ENCODE measurements at places on chromosomes 4 and X.
A peak's percentile ranks its signal among the peaks of the same experiment; 100 is the strongest.

DNA sequence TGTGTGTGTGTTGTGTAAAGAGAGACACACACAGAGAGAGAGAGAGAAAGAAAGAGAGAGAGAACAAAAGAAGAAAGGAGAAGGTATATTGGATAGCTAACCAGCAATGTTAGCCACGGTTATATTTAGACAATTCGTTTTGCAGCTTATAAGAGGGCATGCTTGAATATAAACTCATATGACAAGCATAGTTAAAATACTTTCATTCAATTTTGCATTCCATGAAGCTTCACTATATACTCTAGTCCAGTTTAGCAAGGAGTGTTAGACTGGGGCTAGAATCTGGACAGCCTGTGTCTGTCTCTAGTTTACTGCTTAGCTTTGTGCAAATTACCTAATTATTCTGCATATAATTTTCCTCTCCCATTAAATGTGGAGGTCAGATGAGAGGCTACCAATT lies 525.9 kb upstream of the ZFP42 start:
- no peak for DNase-seq

DNA sequence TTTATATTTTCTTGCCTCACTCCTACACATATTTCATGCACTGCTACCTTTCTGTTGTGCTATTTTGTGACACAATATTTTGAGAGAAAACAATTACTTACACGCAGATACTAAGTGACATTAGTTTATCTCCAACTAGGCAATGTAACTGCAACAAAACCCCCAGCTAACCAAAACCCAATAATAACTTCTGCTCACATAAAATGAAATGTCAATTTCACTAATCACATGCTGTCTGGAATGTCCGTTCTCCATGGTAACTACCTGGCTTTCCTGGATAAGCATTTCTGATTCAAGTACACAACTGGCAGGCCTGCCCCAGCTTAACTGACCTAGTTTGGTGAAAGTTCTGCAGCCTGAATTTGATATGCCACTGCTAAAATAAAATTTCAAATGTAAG lies 313.5 kb downstream of the TMA16 start:
- no peak for DNase-seq

- DNase-seq = peak; percentile 71
Observed at GRCh38 chr4:121253961-121254360, 89.8 kb upstream of the TNIP3 start.

DNA sequence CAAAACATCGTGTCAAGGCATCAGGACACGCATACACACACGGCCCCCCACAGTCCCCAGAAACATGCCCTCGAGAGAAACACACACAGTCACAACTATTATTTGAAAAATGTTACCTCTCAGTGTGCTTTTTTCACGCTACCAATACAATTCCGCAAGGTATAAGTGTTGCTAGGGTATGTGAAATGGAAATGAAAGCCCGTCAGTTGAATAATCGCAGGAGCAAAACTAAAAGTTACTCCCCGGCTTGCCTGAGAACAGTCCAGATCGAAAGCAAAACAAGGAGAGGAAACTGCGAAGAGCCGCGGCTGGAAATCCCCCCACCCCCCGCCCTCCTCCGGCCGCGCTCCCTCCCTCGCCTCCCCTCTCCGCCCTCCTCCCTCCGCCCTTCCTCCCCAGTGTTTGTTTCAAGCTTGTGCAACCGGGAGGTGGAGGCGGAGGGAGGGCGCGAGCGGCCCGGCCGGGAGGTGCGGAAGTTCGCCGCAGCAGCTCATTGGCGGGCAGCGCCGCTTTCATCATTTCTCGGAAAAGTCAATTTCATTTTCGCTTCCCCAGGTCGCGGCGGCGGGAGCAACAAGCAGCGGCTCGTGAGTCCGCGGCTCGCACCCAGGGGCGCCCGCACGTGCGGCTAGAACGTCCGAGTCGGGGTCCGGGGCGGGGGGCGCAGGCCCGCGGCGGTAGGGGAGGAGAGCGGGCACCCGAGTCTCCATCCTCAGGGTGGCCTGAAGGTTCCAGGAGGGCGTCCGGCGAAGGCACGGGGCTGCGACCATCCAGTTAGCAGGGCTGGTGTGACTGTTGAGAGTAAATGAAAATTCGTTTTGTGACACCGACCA lies at the start of gene IRF2:
TSS of gene IRF2 (minus strand) at position 288 of the 833 bp plus-strand sequence. CDS start 45,486 bp downstream, outside the sequence.
- peak; percentile 97 for DNase-seq

DNA sequence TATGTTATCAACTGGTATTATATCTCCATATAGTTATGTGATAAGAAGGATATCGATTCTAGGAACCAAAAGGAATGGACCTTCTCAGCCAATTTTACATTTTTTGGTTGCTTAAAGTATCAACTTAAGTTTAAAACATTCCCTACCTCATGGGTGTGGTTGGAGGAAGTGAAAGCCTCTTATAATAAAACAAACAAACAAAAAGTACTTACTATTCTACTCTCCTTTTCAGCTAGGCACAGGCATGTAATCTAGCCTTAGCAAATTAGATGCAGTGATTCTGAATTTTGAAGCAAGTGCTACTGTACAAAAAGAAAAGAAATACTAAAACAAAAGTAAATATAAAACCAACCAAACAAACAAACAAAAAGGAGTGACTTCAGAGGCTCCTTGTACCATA lies 485.4 kb downstream of the C4orf33 start:
- no peak for DNase-seq

GRCh38 chrX:30483996-30484395 lies 93.6 kb downstream of the TASL start:
- no peak for DNase-seq

GRCh38 chrX:153416781-153417450 lies 5.6 kb downstream of the ZFP92 start:
- DNase-seq = no peak

DNA sequence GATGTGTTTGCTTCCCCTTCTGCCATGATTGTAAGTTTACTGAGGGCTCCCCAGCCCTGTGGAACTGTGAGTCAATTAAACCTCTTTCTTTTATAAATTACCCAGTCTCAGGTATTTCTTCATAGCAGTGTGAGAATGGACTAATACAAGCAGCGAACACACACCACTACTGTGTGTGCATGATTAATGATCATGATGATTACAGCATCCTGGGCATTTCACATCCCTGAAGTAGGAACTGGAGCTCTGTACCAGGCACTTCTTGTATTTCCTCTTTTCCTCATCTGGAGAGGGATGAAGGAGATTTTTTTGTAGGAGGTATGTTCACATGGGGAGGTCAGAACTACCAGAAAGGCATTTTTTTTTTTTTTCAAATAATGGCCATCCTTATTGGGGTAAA lies 60.8 kb downstream of the PPM1K start:
- no peak for DNase-seq

DNA sequence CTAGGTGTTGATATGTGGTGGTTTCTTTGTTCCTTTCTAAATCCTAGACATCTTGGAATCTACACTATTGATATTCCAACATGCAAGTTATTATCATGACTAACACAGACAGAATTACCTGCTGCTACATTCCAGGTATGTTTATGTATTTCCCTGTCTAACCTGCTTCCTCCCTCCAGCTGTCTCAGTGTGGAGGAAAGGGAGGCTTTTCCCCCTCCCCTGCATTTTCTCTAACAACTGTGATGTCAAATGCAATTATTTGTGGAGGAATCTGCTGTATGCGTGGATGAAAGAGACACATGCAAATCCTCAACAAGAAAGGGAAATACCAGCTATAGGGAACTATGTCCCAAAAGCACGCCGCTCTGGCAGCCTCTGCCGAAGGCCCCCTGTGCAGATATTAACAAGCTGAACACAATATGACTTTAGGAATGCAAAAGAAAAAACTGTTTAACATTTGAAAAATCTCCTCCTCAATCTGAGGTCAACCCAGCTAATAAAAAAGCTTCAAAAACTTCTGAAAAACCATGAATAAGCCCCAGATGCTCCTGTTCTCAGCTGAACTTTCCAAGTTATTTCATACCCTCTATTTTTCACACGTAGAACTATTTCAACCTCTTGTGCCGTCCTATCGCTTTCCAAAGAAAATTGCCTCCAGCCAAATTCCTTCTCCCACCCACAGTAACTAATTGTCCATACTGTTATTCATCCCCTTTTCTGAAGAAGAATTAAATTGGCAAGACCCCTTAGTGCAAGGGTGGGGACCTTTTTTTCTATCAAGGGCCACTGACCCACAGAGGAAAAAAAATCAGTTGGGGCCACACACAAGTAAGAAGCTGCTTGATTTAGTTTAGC lies 225.1 kb upstream of the GPC4 start:
- no peak for DNase-seq

- no peak for DNase-seq
Observed at GRCh38 chr4:48635310-48635709, 144.8 kb downstream of the FRYL start.

- peak; percentile 15 for DNase-seq
Observed at GRCh38 chr4:53431052-53431451, 53.6 kb downstream of the FIP1L1 start.

DNA sequence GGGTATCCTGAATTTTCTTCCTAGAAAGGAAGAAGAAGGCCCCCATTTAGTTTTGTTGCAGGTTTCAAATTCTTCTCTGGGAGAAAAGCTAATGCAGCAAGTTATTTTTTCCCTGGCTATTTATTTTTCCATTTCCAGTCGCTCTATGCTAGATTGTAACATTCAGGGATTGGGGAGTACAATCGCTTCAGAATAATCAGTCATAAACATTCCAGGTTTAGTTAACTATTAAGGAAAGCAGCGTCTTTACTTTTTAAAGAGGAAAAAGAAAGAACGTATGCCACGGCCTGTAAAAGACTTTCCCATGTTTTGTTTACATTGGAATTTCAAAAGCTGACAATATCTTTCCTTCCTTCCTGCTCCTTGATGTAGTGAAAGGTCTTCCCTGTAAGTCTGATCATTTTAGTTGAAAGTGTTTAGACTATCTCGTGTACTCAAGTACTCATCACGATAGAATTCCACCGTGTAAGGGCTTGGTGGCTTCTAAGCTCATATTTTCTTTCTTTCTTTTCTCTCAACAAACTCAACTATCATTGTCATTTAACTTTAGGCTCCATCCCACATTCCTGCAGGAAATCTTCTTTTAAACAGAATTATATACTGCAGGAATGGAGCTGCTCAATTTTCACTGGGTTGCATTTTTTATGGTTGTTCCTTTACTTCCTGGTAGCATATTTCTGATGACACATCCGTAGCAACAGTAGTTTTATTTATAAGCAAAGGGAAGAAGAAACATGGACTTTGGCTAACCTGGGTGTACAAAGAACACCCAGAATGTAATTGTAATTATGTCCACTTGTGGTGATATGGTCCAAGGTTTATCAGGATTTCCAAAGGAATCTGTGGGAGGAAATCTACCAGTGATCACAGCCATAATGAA lies 213.1 kb upstream of the FAT1 start:
- DNase-seq = no peak

GRCh38 chr4:147987252-147987651 lies 255.4 kb downstream of the ARHGAP10 start:
- DNase-seq = no peak

DNA sequence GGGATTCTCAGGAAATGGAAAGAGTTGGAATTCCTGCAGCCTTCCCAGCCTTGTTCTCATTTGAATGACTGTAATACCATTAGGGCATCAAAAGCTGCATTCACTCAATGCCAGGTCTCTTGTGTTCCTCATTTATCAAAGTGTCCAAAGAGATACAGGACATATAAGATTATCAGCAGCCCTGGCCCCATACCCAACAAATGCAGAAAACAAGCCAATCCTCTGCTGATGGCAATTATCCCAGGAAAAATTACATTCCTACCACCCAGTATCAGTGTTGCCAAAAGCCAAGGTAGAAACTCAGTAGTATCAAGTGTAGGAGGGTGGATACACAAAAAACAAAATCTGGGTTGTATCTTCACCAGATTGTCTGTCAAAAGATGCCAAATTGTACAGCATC lies 18.5 kb upstream of the ASB5 start:
- DNase-seq = no peak

DNA sequence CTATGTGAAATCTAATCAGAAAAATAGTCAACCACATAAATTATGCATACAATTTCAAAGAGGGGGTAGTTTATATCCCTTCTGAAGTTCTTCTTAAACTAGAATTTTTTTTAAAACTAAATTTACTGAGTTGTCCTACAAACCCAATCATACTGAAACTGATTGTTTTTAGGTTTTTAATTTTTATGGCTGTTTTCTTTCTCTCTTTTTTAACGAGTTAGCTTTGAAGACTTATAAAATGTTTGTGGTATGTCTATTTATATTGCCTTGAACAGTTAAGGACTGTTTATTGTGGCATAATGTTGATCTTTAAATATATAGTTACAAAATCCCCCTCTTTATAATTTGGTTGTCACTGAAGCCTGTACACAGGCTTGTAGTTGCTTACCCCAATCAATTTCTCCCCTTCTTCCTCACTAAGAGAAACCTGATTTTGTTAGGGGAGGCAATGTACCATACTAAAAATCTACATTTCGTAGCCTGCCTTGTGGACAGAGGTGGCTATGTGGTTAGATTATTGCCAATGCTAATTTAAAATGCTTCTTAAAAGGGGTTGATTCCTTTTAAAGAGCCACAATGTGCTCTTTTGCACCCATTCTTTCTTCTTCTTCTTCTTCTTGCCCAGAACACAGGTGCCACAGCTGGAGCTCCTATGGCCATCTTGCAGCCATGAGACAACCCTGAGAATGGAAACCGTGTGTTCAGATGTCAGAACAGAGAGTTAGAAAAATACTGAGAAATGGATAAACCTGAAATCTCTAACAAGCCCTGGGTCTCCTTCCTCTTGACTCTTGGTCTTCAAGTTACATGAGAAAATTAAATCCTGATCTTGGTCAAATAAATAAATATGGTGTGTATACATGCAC lies 102.7 kb upstream of the ZNF827 start:
- no peak for DNase-seq

- DNase-seq = no peak
Observed at GRCh38 chr4:16750882-16751642, 147.4 kb downstream of the LDB2 start.

GRCh38 chr4:114659386-114660008 lies 60.9 kb downstream of the UGT8 start:
- peak; percentile 41 for DNase-seq

DNA sequence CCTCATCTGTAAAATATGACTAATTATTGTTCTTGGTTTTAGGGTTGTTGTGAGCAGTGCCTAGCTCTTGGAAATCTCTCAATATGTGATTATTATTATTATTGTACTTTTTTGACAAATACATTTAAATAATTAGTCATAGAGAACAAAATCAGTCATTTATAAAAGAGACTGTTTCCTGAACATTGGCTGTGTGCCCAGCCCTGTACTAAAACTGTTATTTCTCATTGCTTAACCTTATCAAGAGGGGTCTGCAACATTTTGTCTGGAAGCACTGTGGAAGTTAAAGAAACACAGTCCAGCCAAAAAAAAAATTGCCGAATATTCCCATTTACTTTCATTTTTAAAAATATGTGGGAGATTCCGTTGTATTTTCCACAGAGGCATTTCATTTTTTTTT lies 989.2 kb upstream of the SLIT2 start:
- no peak for DNase-seq

- no peak for DNase-seq
Observed at GRCh38 chr4:82363896-82364487, 9.8 kb downstream of the HNRNPD start.

DNA sequence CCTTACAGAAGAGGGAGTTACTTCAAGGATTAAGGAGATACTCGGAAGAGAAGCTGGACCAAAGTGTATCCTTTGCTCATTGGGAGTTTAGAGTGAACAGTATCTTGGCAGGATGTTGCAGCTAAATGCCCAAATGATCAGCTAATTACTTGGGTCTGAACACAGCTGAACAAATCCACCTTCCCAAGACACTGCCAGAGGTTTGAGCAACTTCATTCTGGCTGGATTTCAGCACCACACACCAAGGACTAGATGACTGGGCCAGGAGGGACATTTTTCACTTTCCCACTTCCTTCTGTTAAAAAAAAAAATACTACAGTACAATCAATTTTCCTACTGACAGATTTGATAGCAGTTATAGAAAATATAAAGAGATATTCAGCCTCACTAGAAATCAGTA lies 324.6 kb downstream of the MID1IP1 start:
- no peak for DNase-seq

- DNase-seq = peak; percentile 79
Observed at GRCh38 chr4:140359562-140360427, 13.7 kb upstream of the SCOC start.

All from CD4-positive, alpha-beta T cell treated with Interleukin-17A for 1 hour (primary cell).